ENCODE measurements at places on chromosomes 2 and 18.

DNA sequence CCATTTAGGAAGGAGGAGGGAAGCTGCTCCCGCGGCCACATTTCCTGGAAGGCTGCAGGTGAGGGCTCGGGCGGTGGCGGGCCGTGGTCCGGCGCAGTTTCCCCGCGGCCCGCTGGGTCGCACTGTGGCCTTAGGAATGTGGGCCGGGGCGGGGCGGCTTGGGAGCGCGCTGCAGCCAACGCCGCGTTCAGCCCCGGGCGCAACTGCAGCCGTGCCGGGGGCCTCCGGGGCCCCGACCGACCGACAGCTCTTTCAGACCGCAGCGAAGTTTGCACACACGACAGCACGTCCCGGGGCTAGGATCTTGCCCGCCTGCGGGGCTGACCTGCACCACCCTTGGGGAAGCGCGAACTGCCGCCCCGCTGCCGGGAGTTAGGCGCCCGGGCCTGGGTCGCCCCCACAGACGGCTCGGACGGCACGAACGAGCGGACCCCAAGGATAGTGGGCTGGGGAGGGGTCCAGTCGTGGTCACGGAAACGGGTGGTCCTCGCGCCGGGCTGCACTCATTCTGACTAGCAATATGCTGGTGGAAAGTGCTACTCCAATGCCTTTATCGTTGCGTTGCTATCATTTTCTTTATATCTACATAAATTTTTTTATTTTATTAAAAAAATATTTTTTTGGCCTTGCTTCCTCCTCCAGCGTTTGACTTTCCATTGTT lies 69.9 kb upstream of the DLX2 start:
- DNase-seq: no peak

DNA sequence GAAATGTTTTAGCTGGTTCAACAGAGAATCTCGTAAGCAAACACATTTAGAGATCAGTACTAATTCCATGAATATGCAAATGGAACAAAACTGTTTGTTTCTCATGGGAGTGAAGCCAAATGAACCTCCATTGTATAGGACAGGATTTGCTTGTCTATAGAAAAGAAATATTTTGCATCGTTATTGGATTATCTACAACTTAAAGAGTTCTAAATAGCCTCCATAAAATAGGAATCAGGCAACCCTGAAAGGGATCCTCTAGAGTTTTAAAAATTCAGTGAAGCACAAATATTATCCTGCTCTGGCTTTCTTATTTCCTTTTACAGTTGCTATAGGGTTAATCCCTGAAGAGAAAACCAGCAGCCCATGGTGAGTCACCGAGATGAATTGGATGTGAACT lies 378.4 kb upstream of the NRXN1 start:
- DNase-seq: no peak

DNA sequence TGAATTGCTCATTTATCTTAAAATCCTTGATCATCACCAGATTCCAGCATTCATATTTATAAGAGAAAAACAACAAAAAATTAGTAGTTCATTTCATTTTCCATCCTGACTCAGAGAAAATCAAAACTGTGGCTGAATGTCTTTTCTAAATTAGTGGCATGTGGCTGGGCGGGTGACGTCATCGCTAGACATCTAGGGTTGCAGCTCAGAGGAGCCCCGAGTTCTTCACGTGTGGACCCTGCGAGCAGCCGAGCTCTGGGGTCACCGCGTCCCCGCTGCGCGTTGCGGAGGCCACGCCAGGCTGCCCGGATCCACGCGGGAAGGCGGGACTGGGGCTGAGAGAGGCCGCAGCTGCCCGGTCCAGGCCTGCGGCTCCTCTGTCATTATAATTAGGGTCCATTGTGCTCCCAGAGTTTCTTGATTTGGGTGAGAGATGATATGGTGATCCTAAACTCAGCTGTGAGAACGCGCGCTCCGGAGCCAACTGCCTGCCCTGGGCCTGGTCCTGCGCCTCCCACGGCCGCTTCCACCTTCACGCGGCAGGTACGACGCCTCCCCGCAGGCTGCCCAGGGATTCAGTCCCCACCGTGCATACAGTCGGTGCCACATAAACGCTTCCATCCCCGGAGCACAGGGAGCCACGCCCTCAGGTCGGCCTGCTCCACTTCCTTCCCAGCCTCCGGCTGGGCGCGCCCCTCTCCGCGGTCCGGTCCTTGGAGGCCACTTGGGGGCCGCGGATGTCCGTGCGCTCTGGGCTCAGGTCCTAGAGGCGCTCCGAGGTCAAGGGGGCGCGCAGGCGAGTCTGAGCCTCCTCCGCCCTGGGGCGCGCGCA lies 56.5 kb downstream of the TMEM18 start:
- no peak for DNase-seq

DNA sequence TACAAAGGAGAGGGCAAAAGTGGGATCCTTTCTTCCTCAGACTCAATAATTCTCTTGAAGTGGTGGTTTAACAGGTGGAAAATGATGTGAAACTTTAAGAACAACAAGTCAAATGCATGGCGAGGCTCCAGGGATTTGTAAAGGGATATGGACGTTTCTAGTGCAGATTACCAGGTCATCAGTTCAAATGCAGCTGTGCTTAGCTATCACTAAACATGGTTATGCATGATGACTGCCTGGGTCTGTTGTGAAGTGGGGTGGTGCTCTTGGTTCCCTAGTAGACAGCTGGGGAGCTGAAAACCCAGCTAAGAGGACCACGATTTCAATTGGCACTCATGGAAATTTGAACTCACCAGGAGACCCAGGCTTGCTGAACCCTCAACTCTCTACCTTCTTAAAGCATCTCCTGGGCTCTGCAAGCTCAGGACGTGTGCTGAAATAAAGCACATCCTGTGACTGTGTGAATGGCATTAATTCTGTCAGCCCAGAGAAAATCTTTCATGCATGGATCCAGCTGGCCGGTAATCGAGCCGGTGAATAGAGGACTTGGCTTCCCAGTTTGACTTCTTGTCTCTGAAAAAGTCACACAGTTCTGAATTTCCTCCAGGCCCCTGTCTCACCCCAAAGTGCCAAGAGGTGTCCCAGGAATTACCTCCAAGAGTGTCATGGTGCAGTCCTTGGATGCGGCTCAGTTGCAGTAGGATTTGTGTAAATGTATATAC lies 146.1 kb downstream of the MTX2 start:
- no peak for DNase-seq
